ENCODE measurements at places on chromosomes 7 and 10.

DNA sequence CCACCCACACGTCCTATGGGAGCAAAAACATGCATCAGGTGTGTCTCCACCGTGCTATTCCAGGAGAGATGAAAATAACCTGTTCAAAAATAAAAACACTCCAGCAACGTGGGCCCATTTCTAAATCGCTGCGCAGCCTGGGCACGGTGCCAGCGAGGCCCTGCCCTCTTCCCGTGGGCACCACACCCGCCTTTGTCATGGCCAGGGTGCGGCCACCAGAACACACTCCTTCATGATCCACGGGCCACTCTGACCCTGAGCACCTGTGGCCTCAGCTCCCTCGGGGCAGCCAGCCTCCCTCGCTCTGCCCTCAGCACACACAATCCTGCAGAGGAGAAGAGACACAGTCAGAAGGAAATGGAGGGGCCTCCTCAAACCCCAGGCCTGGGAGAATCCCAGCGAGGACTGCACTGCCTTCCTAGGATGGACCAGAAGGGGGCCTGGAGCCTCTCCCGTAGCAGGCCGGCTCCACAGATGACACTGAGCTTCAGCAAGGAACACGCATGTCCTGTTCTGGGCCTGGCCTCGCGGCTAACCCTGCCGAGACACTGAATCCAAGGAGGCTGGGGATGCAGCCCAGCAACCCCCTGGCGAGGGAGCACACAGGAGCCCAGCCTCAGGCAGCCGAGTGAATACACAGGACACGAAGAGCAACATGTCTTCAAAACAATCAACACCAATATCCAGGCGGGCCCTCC, 169.0 kb downstream of the MAD1L1 start:
- no peak for DNase-seq

GRCh38 chr7:24521917-24522623, 51.2 kb upstream of the PALS2 start:
- DNase-seq: no peak

- DNase-seq: no peak
Measured at GRCh38 chr10:69628891-69629290, 1.2 kb upstream of the FAM241B start.

- no peak for DNase-seq
Measured at GRCh38 chr10:29345144-29345909, 56.5 kb downstream of the LYZL1 start.

- peak; percentile 29 for DNase-seq
Measured at GRCh38 chr7:18975689-18976280, 141.7 kb downstream of the TWIST1 start.

DNA sequence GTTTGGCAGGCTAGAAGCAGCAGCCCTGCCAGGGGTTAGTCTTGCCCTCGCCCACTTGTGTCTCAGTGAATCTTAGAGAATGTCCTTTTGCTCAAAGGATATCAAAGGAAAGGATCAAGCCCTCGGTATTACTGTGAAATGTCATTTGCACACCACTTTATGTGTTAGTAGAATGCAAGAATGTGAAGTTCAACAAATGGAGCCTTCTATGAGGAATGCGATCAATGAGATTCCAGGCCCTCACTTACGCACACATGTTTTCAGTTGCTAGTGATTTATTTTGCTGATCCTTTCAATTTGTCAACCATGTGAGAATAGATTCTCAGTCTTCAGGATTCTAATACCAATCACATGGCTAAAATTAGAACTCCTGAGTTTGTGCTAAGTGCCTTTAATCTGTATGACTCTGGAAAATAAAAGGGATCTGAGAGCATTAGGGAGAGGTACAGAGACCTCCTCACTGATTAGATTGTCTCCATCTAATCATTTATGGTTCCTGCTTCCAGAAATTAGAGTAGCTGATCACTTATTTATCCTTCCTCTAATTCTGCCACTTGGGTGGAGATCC, 123.0 kb upstream of the SP4 start:
- DNase-seq: no peak

DNA sequence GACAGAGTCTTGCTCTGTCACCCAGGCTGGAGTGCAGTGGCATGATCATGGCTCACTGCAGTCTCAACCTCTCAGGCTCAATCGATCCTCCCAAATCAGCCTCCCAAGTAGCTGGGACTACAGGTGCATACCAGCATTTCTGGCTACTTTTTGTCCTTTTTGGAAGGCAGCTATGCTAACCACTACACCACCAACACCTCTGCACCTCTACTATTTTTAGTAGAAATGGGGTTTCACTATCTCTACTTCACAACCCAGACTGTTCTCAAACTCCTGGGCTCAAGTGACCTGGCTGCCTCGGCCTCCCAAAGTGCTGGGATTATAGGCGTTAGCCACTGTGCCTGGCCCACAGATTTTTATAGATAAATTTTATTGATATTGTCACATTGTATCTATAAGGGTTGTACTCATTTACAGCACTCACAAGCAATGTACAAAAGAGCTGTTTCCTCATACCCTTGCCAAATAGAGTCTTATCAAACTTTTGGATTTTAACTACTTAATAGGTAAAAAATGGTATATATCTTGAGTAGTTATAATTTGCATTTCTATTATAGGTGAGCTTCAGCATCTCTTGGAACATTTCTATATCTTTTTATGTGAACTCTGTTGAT, 23.7 kb downstream of the PRR15 start:
- DNase-seq: no peak

- DNase-seq: no peak
Measured at GRCh38 chr10:108388706-108389105, 1224.2 kb upstream of the SORCS1 start.

DNA sequence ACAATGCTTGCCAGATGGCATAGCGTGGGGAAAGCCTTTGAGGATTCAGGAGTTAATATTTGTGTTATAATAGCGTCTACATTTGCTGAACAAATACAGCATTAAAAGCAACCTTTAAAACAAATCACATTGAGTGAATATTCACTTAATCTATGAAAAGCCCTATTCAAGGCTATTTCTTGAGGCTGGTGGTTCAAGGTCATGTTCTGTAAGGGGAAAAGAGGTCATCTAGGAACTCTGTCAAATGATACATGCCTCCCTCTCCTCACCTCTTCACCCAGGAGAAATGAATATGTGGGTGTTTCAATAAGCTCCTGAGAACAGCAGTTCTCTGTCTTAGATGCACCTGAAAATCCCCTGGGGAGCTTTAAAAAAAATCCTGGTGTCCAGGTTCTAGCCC, 303.0 kb downstream of the ELMO1 start:
- no peak for DNase-seq

Measured in chondrocyte (in vitro differentiated cells).